ENCODE measurements at places on chromosomes 5 and 9.

DNA sequence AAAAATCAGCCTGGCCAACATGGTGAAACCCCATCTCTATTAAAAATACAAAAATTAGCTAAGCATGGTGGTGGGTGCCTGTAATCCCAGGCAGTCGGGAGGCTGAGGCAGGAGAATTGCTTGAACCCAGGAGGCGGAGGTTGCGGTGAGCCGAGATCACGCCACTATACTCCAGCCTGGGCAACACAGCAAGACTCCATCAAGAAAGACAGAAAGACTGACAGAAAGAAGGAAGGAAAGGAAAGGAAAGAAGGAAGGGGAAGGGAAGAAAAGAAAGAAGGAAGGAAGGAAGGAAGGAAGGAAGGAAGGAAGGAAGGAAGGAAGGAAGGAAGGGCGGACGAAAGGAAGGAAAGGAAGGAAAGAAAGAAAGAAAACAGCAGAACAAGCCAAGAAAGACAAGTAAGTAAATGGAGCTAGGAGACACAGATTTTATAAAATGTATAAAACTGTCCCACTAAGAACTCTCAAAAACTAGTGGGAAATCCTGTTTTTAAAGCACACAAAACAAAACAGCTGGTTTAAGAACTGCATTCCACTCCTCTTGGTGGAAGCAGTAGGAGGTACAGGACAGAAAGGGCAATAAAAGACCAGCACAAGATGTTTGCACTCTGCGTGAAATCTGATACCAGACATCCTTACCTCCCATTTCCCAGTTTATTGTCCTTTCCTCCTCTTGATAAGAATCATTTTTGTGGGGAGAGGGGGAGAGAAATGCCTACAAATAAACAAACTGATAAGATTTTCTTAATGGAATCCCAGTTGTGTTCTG is 46.7 kb downstream of the MYO10 start:
- no peak for DNase-seq

DNA sequence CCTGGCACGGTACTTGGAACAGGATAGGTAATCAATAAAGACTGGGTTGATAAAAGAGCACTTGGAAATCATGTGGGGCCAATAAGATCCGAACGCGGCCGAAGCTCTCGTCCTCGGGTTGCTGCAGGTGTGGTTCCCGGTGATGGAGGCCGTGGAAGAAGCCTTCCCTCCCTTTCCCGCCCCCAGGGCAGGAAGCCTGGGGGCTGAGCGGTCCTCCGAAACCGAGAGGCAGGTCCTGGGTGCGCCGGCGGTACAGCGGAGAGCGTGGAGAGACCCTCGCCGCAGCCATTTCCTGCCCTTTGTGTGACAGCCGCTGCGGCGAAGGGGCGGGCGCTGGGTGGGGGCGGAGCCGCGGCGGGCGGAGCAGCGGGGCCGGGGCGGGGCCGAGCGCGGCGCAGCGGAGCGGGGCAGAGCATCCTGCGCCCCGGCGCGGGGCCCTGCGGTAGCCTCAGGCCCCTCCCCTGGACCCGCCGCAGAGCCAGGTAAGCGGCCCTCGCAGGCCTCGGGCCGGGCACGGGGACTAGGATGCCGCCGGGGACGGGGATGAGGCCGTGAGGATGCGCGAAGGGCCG is at the start of gene CYFIP2:
CYFIP2 (plus strand) TSS at position 410 of the 572 bp plus-strand sequence. CDS start 19,239 bp downstream, outside the sequence.
- peak; percentile 61 for DNase-seq

- no peak for DNase-seq
Measured at GRCh38 chr5:139335811-139336210, 5.8 kb upstream of the PAIP2 start.

GRCh38 chr9:82820186-82820585 is 242.8 kb downstream of the RASEF start:
- no peak for DNase-seq

DNA sequence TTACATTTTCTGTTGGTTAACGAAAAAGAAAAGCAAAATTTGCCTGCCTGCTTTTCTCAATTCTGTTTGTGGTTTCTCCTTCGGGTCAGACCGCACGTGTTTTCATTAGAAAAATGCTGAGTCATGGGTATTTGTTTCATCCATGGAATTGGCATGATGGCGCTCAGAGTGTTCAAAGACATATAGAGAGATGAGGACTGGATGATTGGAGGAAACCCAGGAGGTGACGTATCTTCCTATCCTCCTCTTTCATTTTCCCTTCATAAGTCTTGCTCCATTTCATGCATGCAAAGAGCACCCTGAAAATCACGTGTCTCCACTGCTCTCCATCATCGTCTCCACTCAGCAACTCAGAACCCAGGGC is 353.8 kb upstream of the WWC1 start:
- no peak for DNase-seq

DNA sequence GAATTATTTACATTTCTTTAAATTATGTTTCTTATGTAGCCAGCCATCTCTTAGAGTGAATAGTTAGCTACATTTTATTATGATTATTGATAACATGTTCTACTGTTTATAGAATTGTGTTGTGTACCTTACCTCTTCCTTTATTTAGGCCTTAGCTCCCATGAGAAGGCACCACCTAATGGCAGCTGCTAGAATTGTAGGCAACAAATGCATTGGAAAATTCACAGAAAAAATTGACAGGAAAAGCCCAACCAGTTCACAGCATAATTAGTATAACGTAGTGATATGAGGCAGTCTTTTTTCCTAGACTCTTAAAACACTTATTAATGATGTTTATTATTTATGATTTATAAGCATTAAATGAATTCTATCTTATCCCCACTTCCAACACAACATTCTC is 175.8 kb downstream of the WDR70 start:
- no peak for DNase-seq

GRCh38 chr9:71285191-71285656 is 163.8 kb upstream of the TRPM3 start:
- peak; percentile 31 for DNase-seq

- peak; percentile 44 for DNase-seq
Measured at GRCh38 chr9:131598121-131598520, 52.8 kb downstream of the PRRT1B start.

DNA sequence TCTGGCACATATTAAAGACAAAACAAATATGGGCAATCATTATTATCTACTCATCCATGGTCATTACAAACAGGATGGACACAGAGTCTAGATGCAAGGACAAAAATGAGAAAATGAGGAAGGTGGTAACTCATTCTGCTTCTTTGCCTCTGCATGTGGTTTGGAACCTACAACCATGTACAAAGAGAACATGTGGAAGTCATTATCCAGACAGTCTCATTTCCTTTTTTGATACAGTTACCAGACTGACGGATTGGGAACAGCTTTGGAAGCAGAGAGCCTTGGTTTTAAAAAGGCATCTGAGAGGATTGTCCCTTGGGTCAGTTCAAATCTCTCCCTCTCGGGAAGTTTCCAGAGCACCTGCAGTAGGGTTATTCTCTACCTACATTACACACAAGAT is 433.4 kb upstream of the TNC start:
- no peak for DNase-seq

DNA sequence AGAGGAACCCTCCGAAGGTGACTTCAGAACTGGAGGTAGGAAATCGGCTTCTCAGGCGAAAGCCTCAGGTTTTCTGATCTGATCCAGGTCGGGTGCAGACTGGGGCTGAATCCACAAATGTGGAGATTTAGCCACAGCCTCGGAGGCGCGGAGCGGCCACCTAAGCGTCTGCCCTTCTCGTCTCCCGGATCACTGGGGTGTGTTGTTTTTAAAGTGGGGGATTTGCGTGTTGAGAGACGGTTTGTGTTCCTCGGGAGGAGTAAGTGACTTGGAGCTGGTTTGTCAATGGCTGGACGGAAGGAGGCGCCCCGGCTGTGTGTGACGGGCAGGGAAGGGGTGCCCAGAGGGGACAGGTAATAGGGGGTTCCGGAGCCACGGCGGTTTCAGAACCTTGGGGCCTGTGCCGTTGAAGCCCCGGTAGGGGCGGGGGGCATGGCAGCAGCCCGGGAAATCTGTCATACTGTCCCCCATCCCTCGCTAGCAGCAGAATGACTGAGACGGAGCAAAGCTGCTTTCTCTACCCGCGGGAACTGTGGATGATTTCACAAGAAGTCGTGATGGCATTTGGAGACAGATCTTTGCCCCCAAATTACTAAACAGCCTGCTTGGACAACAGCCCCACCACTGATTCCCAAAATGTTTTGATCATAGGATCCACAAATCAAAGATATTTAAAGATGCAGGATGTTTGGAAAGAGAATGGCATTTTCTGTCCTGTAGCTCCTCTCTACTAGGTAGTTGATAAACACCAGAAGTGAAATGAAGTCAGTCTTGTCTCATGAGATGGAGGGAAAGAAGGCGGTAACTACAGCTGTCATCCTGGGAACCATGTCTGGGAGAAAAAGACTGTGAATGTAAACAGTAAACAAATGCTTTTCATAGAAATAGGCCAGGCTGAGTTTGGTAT is 216.5 kb downstream of the PDZD2 start:
- peak; percentile 33 for DNase-seq

All from heart left ventricle (tissue), 16 donors.